Heart right ventricle (tissue), 16 donors: ENCODE measurements at places on chromosomes 2 and 18. TPM values are rescaled to one million over a fixed set of nuclear protein-coding genes. Genes with fewer than 3 reads are reported as not detected.

RALBP1 gene
- 43.2 TPM for total RNA-seq

DNA sequence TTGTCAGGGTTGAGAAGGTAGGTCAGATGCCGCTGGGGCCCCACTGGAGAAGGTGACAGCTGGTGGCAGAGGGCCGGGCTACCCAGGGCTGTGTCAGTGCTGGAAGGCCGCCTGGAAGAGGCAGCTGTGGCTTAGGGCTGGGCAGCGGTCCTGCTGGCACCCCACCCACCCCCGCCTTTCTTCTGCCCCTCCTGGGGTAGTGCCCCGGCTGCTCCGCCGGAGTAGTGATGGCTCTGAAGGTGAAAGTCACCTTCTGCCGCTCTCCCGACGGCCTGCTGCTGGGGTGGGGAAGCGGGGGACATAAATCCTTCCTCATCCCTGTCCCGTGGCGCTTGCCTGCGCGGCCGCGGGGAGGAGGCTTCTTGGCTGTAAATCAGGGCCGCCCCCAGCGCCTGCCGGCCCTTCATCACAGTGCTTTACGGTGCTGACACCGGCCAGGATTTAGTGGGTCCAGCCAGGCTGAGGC is 332.2 kb downstream of the DYSF start:
- DNase-seq = no peak
- H3K36me3 ChIP-seq = no peaks in the 10 kb centered on the region
- no peaks in the 10 kb centered on the region for H3K4me1 ChIP-seq
- no peak overlapping the region for H3K27ac ChIP-seq
- H3K4me3 ChIP-seq = no peak overlapping the region

INO80C gene
- 23.7 TPM for total RNA-seq

DNA sequence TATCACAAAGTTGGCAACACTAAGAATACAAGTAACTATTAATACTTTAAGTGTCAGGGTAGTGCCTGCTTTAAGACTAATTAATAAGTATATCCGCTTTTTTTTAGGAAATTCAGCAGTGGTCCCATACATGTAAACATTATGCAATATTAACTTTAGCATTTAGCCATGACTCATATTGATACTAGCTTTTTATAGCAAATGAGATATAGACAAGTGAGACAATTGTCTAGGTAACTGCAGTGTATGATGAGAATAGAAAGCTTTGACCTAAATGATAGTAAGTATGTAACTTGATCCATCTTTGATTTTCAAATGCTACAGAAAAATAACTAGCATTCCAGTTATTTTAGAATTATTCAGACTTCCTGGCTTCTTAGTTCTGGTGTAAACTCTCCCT is 27.4 kb upstream of the VRK2 start:
- H3K4me3 ChIP-seq = no peak overlapping the region
- H3K27ac ChIP-seq = no peak overlapping the region
- no peaks in the 10 kb centered on the region for H3K4me1 ChIP-seq
- DNase-seq = no peak
- H3K36me3 ChIP-seq = no peaks in the 10 kb centered on the region

DNA sequence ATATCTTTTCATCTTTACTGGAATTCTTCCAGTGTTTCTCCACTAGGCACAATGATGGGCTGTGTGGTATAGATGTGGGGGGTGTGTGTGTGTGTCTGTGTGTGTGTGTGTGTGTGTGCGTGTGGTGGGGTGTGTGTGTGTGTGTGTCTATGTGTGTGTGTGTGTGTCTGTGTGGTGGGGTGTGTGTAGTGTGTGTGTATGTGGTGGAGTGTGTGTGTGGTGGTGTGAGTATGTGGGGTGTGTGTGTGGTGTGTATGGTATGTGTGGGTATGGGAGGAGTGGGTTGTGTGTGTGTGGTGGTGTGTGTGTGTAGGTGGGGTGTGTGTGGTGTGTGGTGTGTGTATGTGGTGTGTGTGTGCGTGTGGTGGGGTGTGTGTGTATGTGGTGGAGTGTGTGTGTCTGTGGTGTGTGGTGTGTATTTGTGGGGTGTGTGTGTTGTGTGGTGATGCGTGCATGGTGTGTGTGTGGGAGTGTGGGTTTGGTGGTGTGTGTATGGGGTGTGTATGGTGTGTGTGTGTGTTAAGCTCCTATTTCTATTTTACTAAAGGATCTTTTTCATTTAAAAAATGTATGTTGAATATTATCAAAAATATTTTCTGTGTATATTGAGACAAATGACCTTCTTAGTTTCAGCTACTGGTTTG is 84.2 kb downstream of the IRS1 start:
- H3K4me1 ChIP-seq = no peaks in the 10 kb centered on the region
- H3K27me3 ChIP-seq = no peaks in the 10 kb centered on the region
- no peaks in the 10 kb centered on the region for H3K36me3 ChIP-seq
- no peak overlapping the region for H3K4me3 ChIP-seq

GRCh38 chr2:64946769-64947247 is 42.4 kb upstream of the SLC1A4 start:
- H3K27me3 ChIP-seq = no peaks in the 10 kb centered on the region
- H3K4me3 ChIP-seq = no peak overlapping the region
- H3K36me3 ChIP-seq = no peaks in the 10 kb centered on the region
- DNase-seq = no peak
- no peaks in the 10 kb centered on the region for H3K4me1 ChIP-seq

GRCh38 chr18:26405190-26405801 is 143.1 kb downstream of the KCTD1 start:
- no peaks in the 10 kb centered on the region for H3K27me3 ChIP-seq
- no peaks in the 10 kb centered on the region for H3K4me1 ChIP-seq
- no peak overlapping the region for H3K27ac ChIP-seq
- DNase-seq = peak; percentile 33
- H3K36me3 ChIP-seq = no peaks in the 10 kb centered on the region
- no peak overlapping the region for H3K4me3 ChIP-seq

DNA sequence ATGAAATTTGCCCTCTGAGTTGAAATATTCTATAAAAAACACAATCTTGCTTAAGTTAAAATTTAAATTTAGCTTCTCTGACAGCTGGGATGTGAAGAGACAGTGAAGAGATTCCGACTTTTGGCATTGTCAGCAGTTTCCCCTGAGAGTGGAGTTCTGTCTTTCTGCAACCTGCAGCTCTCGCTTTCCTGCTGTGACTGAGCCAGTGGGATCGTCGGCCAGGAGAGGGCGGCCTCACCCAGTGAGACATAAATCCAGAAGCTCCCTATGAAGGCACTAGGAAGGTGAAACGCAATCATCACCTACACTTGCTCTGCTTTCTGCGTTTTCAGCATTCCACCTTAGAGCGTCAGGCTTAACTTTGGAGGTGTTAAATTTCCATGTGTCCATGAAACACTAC is 75.4 kb upstream of the HNMT start:
- no peak overlapping the region for H3K27ac ChIP-seq
- H3K4me3 ChIP-seq = no peak overlapping the region
- no peaks in the 10 kb centered on the region for H3K4me1 ChIP-seq
- no peaks in the 10 kb centered on the region for H3K36me3 ChIP-seq

DNA sequence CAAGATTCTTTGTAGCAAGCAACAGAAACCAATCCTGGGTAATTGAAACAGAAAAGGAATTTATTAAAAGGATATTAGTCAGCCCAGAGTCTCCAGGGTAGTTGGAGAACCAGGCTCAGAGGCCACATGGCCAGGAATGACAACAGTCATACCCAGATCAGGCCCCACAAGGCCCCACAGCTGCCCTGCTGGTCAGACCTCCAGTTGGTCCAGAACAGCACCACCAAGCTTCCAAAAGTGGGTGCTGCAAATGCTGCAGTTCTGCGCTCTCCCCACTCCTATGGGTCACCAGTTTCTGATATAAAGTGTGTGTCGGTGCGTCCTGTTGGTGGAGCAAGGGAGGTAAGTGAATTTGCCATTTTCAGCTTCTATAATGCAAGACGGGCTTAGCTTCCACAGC is 29.9 kb downstream of the KLHL29 start:
- H3K27me3 ChIP-seq = no peaks in the 10 kb centered on the region
- no peaks in the 10 kb centered on the region for H3K4me1 ChIP-seq
- no peak overlapping the region for H3K27ac ChIP-seq
- no peak overlapping the region for H3K4me3 ChIP-seq
- no peaks in the 10 kb centered on the region for H3K36me3 ChIP-seq

GRCh38 chr2:41881249-41881648 is 166.6 kb upstream of the PKDCC start:
- H3K4me1 ChIP-seq = no peaks in the 10 kb centered on the region
- no peak overlapping the region for H3K27ac ChIP-seq
- no peaks in the 10 kb centered on the region for H3K36me3 ChIP-seq
- DNase-seq = no peak

GRCh38 chr2:120653871-120654270 is 81.8 kb upstream of the GLI2 start:
- H3K36me3 ChIP-seq = no peaks in the 10 kb centered on the region
- H3K27me3 ChIP-seq = peaks cover 15% of the 10 kb centered on the region
- no peak overlapping the region for H3K4me3 ChIP-seq
- no peaks in the 10 kb centered on the region for H3K4me1 ChIP-seq
- DNase-seq = no peak
- H3K27ac ChIP-seq = no peak overlapping the region

- H3K4me1 ChIP-seq = peaks cover 19% of the 10 kb centered on the region
- no peaks in the 10 kb centered on the region for H3K36me3 ChIP-seq
- H3K27ac ChIP-seq = peak overlapping the region; percentile 83
- H3K27me3 ChIP-seq = no peaks in the 10 kb centered on the region
- no peak overlapping the region for H3K4me3 ChIP-seq
Measured at GRCh38 chr18:24075767-24076597, 61.4 kb downstream of the TTC39C start.

DNA sequence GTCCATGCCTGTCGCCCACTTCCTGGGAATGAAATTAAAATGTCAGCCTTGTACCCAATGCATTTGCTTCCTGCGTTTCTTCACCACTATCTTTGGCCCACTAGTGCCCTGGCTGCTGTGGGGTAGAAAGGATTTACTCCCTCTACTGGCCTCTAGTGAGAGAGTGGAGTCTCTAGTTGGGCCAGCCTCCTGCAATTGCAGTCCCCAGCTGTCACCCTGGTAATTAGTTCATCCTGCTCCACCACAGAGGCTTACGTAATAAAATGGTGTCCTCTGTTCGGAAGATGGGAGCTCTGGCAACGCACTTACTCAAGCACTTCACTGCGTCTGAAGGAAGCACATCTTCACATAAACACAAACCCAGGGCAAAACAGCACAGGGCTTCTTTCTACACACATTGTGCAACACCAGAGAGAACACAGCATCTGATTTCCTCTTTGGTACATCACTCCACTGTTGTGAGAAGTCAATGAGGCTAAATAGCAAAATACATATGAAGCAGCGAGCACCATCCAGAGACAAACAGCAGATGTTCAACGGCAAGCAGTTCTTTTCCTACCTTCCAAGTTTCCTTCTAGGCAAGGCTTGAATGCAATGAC is 274.6 kb downstream of the LRATD1 start:
- H3K27ac ChIP-seq = no peak overlapping the region
- H3K4me3 ChIP-seq = no peak overlapping the region
- no peaks in the 10 kb centered on the region for H3K27me3 ChIP-seq

DNA sequence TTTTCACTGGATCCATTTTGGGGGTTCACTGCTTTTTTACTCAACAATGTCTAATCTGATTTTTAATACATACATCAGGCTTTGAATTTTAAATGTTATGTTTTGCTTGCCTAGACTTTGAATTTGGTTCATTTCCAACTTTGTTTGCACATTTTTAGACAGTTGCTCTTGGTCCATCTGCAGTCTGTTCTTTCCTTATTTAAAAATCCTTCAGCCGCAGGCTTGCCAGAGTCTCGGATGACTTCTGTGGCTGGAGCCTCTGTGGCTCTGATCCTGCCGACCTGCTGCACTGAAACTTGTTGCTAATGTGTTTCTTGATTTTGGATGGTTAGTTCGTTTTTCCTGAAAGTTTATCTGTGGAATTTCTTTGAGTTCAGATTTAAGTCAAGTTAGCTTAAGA is 172.0 kb upstream of the ALKAL2 start:
- peaks cover 19% of the 10 kb centered on the region for H3K27me3 ChIP-seq
- DNase-seq = no peak
- H3K4me3 ChIP-seq = no peak overlapping the region
- H3K27ac ChIP-seq = no peak overlapping the region
- H3K36me3 ChIP-seq = no peaks in the 10 kb centered on the region

DNA sequence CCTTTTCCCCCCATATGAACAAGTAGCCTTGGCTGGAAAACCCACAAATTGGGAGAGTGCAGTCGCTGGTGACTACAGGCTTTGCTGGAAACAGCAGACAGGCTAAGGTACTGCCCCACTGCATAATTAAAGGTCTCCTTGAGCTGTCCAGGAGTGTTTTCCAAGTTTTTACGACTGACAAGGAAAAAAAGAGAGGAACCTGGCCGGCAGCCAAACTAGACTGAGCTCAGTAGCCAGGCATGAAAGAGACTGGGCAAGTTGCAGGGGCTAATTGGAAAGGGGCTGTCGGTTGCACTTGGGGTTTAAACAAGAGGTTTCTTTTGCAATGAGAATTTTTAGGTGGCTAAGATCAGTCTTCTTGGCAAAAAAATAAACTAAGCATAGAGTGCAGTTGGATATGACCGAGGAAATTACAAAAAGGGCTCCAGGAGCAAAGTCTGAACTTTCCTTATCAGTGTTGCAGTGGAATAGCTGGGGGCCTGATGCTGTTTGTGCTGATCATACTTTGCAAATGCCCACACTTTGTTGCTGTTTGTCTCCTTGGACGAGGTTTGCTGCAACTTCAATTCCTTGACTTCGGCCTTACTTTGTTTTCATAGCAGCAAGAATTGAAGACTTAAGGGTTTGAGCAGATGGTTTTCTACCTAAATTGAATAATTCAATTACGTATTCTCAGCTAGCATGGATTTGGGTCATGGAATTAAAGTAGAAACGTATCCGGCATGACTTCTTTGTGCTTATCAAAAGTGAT is 2.1 kb downstream of the GULP1 start:
- peak overlapping the region; percentile 92 for H3K27ac ChIP-seq
- peak overlapping the region; percentile 72 for H3K4me3 ChIP-seq
- no peaks in the 10 kb centered on the region for H3K27me3 ChIP-seq
- peaks cover 15% of the 10 kb centered on the region for H3K4me1 ChIP-seq
- peak; percentile 59 for DNase-seq

TUBA3E gene
- 10.0 TPM for total RNA-seq

DNA sequence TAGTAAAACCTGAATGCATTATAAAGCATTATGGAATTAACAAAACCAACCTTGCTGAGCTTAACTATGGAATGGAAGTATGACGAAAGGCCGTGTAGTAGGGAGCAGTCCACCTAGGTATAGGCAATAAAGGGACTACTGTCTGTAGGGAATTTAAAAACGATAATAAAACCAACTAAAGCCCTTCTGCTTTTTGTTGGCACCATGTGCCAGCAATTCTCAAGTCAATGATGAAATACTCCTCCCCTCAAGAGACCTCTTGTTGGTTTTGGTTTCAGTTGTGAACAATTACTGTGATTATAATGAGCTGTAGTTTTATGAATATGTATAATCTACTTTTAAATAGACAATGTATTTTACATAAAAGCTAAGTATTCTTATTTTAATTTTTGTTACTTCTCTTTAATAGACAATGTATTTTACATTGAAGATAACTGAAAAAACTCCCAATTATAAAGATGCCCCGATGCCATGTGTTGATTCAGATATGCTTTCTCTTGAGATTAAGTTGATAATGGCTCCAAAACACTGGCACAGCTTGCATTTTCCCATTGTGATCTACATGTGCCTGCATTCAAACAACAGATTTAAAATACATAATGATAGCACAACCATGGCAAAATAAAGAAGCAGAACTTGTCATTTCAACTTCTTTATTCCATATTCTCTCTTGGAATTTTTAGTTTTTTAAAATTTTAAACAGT is 55.5 kb upstream of the ZDBF2 start:
- no peak for DNase-seq
- H3K36me3 ChIP-seq = no peaks in the 10 kb centered on the region
- no peaks in the 10 kb centered on the region for H3K4me1 ChIP-seq
- H3K27me3 ChIP-seq = no peaks in the 10 kb centered on the region
- no peak overlapping the region for H3K27ac ChIP-seq
- no peak overlapping the region for H3K4me3 ChIP-seq

- no peaks in the 10 kb centered on the region for H3K4me1 ChIP-seq
- no peaks in the 10 kb centered on the region for H3K36me3 ChIP-seq
- H3K27me3 ChIP-seq = no peaks in the 10 kb centered on the region
- H3K4me3 ChIP-seq = no peak overlapping the region
- H3K27ac ChIP-seq = no peak overlapping the region
Measured at GRCh38 chr18:10913919-10914318, 235.4 kb downstream of the PIEZO2 start.
